NCI-H1436 treated with DMSO at 0.1 percent for 48 hours (cell line): ENCODE measurements at places on chromosomes 2 and 18.
A peak's percentile ranks its signal among the peaks of the same experiment; 100 is the strongest.

DNA sequence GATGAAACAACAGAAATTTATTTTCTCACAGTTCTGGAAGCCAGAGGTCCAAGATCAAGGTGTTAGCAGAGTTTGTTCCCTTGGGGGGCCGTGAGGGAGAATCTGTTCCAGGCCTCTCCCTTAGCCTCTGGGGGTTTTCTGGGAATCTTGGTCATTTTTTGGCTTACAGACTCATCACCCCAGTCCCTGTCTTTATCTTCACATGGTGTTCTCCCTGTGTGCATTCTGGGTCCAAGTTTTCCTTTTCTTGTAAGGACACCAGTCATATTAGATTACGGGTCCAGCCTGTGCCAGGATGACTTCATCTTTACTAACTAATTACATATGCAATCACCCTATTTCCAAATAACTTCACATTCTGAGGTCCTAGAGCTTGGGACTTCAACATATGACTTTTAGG is 292.5 kb upstream of the TRIB2 start:
- DNase-seq: no peak

- DNase-seq: no peak
These were observed 149.2 kb upstream of the VWC2L start for GRCh38 chr2:214261683-214262082.

- no peak for DNase-seq
These were observed 38.4 kb upstream of the MBP start for GRCh38 chr18:77170890-77171410.

DNA sequence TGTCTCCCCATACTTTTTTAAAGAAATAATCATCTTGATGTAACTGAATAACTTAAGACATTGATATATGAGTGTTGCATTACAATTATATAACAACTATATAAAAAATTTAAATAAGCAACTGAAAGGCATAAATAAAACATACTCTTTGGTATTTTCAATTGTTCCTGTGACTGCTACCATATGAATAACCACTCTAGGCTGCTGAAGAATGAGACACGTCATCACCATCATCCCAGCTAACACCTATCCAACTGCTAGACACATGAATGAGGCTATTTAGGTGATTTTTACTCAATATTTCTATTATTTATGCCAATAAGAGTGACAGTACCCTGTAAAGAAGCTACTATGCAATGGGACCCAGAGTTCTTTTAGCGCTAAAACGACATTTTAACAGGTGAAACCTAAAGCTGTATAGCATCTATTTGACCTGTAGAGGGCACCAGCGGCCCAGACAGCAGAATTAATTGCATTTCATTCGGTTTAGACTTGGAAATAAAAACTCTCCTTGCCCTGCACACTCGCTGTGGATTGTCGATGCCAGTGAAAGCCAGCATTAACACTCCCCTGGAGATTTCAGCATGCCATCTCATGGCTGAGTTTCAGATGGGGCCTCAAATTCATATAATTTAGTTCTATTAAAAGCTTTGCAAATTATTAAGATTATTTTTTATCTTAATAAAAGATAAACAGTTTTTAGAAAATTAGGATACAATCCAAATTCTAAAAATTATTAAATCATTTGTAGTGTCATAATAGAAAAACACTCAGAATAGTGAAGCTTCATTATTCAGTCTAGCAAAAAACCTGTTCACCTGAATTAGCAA is 89.4 kb upstream of the MAP2 start:
- peak; percentile 43 for DNase-seq

- no peak for DNase-seq
These were observed 77.9 kb downstream of the OSBPL1A start for GRCh38 chr18:24319757-24320156.

DNA sequence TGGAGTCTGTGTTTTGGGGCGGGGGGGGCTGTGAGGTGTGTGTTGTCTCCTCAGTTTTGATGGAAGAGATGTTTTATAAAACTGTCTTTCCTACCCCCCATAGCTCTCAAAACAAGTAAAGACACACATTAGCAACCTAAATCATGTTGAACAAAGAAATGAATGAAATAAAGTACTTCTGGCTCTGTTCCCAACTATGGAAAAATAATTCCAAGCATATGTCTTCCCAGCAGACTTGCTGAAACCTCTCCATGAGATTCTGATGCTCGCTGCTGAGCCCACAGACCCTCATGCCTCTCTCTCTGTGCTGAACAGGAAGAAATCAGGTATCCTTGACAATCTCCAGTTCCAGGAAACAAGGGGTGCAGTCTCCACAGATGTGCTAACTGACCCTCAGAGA is 226.7 kb upstream of the KLHL29 start:
- DNase-seq: no peak

GRCh38 chr2:221836095-221836494 is 264.0 kb upstream of the EPHA4 start:
- DNase-seq: no peak

DNA sequence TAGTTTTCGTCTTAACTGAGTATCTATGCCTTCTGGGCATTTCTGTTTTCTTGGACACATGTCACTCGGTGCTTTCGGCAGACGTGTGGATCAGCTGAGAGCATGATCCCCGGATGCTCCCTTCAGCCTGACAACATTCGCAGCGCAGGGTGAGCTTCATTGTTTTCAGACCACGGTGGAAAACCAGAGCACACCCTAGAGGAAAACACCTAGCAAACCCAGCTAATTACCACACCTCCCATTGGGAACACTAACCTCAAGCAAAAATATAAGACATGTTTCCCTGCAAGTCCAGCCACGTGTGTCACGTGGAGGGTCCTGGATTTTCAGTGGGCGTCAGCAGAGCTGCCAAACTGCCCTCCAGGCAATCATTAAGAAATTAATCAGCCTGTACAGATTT is 31.0 kb downstream of the ANKRD29 start:
- no peak for DNase-seq

DNA sequence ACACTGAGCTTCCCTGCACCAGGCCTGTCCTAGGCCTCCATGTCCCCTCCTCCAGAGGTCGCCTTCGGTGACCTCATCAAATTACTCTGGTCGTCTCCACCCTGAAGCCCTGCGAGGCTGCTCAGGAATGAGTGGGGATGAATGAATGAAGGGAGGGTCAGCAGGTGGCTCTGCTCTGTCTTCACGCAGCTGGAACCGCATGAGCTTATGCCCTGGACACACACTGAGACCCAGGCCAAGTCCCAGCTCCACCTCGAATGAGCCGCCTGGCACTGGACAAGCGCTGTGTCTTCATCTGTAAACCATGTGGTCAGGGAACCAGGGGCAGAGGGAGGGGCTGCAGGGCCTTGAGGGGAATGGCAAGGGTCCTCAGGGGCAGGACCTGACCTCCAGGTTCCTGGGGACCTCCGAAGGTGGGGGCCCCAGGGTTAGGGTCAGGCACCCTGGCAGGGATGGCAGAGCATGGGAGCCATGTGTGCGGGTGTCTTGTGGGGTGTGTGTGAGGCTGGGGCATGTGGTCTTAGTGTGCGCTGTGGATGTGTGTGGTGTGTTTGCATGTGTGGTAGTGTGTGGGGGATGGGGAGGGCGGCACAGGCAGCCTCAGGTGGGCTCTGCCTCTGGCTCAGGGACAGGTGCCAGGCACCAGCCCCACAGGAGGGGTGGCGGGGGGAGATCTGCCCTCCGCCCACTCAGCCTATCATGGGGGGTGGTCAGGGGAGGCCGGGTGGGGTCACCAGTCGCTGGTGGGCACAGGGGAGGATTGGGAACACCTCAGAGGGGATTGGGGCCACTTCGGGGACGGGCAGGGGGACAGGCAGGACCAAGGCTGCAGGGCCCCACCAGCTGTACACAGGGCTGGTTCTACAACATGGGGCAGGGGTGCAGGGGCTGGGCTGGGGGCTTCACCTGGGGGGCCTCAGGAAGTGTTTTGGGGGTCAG is 13.9 kb downstream of the ODC1 start:
- DNase-seq: no peak

GRCh38 chr2:203867561-203868200 is at the start of gene CTLA4:
Gene CTLA4, plus strand, starts transcription at chr2:203867771. Its CDS starts 172 bp downstream, at chr2:203867943.
- DNase-seq: no peak

- no peak for DNase-seq
These were observed 1583.2 kb downstream of the SUCLG1 start for GRCh38 chr2:82875858-82876257.

DNA sequence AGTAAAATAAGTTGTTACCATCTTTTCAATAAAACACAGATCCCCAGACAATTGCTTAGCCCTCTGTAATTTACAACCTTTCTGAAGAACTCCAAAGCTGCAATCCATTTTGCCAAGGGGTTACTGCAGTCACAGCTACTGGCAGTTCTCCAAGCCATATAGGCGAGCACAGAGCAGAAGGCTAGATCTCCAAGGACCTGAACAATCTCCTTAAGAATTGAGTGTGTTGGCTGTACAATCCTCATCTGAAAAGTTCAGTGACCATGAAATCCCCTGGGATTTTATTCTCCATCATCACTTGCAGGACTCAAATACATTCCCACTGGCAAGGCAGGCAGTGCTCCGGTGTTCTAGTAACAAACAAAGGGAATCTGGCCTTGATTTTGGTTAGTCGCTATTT is 103.9 kb upstream of the LRP1B start:
- no peak for DNase-seq

DNA sequence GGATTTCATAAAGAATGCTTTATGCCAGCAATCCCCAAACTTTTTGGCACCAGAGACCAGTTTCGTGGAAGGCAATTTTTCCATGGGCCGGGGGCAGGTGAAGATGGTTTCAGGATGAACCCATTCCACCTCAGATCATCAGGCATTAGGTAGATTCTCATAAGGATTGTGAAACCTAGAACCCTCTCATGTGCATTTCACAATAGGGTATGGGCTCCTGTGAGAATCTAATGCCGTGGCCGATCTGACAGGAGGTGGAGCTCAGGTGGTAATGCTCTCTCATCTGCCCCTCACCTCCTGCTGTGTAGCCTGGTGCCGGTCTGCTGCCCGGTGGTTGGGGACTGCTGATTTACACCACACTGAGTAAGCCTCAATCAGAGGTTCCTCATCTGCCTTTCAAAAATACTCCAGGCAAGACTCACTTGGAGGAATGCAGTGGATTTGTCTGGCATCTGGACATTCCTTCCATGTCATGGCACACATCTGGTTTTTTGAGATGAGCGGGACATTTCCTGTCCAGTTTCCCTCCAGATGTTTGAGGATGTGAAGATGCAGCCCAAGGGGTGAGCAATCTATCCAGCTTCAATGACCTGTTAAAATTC is 185.8 kb downstream of the VAPA start:
- DNase-seq: no peak

DNA sequence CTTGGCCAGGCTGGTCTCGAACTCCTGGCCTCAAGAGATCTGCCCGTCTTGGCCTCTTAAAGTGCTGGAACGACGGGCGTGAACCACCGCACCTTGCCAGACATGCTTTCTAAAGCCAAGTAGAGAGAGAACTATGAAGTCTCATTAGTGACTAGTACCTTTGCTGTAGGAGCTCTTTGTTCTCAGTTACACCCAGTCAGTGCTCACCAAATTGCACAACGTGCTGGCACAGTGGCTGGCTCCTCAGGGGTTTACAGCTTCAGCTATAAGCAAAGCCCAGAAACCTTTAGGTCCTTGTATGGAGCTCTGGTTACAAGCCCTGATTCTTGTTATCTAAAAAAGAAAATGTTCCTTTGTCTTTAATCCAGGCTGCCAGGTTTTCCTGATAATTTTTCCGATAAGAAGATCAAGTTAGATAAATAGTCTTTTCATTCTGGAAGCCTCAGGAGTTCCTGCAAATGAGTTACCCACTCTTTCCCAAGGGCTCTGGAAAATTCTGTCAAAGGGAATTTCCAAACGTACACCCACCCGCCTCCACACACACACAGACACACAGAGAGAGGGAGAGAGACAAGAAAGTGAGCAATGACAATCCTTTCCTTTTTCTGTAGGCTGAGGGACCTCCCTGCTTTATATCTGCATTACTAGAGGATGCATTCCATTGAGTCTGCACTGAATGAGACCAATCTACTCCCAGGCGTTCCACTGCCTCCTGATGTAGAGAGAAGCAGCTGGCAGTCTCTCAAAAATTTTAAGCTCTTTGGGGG is 100.2 kb upstream of the CSRNP3 start:
- DNase-seq: peak; percentile 54
